ENCODE measurements at places on chromosomes 6 and 20.

DNA sequence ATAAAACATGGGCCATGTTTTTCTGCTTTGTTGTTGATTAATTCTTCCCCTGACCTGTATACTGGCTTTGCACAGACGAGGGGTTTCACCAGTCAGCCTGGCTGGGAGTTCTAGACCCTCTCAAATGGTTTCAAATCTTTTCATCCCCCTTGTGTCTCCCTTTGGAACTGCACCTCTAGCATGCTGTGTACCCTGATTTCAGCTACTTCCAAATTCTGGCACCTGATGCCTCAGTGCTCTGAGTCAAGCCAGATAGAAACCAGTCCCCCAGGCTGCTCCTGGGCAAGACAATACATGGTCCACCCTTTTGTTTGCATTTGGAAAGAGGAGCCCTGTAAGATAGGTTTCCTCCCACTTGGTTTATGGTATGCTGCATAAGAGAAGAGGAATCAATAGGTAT is 290.2 kb downstream of the BTBD3 start:
- peak; percentile 69 for DNase-seq

- no peak for DNase-seq
These were observed 15.7 kb upstream of the SSTR4 start for GRCh38 chr20:23019403-23019802.

- DNase-seq = no peak
These were observed 194.4 kb downstream of the TMEM200A start for GRCh38 chr6:130560231-130560630.

DNA sequence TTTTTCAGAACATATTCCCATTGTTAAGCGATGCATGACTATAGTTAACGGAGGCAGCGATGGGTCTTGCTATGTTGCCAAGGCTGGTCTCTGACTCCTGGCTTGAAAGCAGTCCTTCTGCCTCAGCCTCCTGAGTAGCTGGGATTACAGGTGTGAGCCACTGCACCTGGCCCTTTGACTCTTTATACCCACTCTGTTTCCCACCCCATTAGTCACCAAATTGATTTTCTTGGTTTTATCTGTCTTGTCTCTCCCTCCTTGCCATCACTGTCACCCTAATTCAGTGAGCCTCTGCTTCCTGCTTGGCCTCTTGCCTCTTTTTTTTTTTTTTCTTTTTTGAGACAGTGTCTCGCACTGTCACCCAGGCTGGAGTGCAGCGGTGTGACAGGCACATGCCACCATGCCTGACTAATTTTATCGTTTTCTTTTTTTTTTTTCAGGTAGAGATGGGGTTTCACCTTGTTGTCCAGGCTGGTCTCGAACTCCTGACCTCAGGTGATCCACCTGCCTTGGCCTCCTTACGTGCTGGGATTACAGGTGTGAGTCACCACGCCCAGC is 31.3 kb downstream of the ZFAND3 start:
- DNase-seq = no peak

DNA sequence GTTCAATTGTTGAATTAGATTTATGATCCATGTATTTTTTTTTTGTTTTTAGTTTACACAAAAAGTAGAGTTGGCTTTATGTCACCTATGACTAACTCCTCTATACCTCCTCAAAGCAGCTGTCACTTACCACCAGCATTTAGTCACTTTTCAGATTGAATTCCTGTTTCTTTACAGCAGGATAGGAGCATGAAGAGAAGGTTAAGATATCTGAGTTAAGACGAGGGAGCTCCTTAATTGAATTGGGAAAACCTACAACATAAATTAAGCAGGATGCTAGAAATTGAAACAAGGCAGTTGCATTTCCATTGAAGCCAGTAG is 237.2 kb downstream of the FARS2 start:
- no peak for DNase-seq

DNA sequence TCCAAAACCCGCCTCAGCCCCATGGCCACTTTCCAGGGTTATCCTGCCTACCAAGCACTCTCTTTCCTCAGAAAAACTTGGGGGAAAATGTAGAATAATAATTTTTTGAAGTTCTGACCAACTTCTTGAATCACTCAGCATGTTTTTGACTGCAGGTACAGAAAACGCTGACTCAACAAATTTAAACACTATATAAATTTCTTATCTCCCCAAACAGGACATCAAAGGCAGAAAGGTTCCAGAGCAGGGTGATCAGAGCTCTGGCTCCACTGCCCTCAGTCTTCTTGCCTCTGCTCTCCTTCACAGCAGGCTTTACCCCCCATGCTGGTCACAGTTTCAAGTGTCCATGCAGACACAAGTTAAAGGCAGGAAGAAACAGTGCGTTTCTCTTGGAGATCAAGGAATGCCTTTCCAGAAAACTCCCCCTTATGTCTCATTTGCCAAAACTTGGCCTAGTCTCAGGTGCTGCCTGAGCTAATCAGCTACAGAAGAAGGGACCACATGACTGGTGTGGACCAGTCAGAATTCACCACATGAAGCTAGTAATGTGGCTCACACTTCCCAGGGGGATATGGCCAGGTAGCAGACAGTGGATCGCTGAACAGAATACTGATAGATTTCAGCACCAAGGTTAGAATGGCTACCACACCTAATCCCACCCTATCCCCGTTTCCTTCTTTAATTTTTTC is 24.4 kb upstream of the SLC17A3 start:
- DNase-seq = no peak

GRCh38 chr6:24910961-24911725 is 24.6 kb downstream of the RIPOR2 start:
- DNase-seq = no peak

- no peak for DNase-seq
These were observed 648.4 kb upstream of the NRSN1 start for GRCh38 chr6:23477586-23477985.

DNA sequence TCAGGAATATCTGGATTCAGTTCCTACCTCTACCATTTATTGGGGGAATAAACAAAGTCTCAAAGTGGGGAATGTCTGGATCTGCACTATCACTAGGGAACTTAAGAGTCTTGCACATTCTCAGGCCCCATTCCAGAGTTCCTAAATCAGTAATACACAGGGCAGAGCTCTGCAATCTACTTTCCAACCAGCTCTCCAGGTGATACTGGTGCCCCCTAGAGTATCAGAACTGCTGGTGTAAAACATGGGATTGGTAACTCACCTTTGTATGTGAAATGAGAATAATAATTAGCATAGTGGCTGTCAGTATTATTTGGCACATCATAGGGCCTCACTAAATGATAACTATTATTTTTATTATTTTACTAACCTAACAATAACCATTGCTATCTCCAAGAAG is 278.8 kb upstream of the IMPG1 start:
- peak; percentile 30 for DNase-seq

GRCh38 chr6:79421707-79422484 is 115.3 kb downstream of the LCA5 start:
- no peak for DNase-seq

- no peak for DNase-seq
These were observed 121.5 kb upstream of the ARG1 start for GRCh38 chr6:131451321-131452144.

DNA sequence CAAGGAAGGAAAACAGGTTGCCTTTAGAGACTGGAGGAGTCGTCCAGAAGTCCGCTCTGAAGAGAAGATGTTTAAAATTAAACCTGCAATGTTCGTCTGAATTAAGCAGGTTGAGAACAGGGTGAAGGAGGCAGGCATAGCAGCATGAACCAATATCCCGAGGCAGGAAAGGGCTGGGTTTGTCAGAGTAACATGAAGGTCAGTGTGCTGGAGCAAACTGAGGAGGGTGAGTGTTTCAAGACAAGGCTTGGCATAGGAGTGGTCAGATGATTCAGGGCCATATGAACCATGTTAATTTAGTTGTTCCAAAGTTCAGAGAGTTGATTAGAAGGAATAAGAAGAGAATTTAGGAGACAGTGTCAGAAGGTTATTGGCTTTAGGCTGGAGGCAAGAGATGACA is 93.3 kb downstream of the UTRN start:
- no peak for DNase-seq

DNA sequence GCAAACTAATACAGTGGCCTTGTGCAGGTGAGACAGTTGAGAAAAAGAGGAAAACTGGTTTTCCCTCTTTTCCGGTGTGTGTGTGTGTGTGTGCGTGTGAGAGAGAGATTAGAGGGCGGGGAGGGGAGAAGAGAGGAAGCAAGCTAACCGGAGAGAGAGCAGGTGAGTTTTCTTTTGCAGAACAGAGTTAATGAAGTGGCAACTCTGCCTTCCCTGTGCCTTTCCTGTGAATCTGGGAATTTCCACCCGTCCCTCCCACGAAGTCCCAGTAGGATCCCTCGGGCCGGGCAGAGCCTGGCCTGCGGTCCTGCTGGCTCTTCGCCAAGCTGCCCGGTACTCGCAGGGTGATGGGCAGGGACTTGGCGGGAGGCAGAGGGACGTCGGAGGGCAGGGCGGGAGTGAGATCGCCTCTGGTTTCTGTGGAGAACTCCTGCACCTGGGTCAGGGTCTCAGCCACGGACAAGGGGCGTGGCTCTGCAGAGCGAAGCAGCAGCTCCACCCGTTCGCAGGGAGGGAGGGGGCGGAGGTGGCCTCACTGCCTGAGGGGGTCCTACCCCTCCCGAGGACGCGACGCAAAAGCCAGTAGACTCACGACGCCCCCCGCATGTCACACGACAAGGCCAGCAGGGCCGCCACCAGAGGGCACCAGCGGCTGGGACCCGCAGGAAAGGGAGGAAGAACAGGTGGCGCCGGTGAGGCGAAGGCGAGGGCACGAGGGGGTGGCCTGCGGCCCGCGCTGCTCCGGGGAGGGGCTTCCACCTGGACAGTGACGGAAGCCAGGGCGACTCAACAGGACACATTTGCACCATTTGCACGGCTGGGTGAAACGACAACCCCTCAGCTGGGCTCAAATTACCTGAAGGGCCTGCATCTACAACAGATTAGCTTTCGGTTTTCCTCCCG is 51.2 kb upstream of the RNF182 start:
- peak; percentile 49 for DNase-seq

DNA sequence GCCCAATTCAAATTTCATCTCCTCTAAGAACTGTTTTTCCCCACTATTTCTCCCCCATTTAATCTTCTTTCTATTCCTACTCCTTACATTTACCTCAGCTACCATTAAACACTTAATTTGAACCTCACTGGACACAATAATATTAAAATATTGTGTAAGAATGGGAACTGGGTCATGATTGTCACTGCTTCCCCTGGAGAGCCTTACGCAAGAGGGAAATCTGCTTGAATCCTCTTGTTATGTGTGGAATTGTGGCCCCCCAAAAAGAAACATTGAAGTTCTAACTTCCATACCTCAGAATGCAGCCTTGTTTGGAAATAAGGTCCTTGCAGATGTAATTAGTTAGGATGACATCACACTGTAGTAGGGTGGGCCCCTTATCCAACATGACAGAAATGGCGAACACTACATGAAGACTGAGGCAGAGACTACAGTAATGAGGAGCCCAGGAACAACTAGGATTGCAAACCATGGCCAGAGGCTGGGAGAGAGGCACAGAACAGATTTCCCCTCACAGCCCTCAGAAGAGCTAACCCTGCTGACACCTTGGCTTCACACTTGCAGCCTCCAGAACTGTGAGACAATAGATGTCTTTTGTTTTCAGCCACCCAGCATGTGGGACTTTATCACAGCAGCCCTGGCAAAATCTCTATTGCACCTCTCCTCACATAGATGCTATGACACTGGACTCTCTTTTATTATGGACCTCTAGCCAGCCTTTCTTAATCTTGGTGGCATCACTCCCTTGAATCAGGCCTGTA is 29.9 kb downstream of the HIVEP2 start:
- DNase-seq = no peak

- DNase-seq = peak; percentile 2
These were observed 6.4 kb downstream of the CCND3 start for GRCh38 chr6:41935193-41935574.

DNA sequence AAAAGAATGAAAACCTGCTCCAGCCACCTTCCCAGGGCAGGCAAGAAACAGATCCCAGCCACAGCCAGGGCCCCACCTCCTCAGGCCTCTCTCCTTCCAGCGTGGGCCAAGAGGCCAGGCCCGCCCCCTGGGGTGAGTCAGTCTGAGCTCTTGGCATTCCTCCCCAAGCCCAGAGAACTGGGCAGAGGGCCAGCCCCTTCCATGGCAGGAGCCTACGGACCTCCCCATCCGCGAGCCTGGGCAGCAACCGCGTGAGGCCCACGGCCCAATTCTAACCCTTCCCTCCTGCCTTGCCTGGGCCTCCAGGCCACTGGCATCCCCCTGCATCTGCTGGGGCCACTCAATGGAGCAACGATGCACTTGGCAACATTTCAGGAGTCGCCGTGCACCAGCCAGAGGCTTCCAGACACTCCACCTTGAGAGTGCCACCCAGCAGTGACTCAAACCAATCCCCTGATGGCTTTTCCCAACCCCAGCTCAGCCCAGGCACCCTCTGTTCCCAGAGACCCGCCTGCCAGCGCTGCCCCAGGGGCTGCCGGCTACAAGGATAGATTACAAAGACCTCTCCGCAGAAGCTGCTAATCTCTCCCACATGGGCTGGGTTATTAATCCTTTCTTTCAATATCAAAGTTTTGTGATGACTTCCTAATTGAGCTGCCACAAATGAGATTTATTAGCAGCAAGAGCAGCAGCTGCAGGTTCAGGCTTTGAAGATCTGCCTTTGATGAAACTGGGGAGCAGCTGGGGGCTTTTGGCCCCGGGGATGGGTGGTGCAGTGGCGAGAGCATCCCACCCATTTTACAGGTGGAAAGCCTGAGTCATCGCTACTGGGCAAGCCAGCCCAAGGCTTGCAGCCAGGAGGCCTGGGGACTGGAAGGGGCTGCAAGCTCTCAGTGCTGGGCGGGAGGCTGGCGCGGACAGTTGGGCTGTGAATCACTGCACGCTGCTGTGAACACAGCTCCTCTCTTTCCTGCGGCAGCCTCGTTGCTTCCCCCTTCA is 85.7 kb downstream of the NFATC2 start:
- DNase-seq = peak; percentile 30

- no peak for DNase-seq
These were observed 13.9 kb downstream of the JAG1 start for GRCh38 chr20:10659651-10660601.

DNA sequence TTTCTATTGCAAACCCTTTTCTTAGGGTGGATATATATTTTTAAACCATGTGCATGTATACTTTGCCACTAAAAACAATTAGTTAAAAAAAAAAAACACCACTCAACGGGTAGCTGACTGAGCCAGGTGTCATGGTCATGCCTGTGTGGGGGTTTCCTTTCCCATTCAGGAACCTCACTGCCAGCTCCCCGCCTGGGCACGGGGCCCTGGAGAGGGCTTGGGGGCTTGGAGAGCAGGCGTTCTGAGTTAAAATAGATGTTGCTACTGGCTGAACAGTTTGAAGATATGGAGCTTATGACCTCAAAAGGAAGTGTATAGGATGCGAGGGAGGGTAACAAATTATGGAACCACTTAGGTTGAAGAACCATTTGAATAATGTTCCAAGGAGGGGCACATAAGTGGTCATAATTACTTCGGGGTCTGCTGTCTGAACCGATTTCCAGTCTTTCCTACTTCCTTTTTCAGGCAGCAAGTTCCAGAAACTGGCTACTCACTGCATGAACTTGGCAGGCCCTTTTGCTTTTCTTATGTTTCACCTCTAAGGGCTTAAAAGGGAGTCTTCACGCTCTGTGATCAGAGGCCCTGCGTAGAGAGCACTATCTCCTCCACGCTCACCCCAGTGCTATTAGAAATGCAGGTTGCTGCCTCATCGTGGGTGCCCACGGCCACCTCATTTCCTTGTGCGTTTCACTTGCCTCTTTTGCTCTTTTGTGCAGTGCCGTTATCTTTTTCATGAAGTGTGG is 9.9 kb downstream of the STX16 start:
- DNase-seq = no peak
